ENCODE measurements at places on chromosomes 16 and 17.

DNA sequence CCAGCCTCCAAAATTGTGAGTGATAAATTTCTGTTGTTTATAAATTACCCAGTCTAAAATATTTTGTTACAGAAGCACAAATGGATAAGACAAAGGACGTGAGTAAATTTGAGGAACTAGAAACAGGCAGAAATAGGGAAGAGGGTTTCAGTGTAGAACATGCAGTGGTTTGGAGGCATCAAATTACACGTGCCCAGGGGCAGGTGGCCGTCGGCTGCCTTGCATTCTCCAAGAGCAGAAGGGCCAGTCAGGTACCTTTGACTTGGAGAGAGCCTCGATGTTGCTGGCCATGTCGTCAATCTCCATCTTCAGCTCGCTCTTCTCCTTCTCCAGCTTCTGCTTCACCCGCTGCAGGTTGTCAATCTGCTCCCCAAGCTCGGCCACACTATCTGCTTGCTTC, 54.3 kb downstream of the MYH13 start:
- no peak for DNase-seq

- no peak for DNase-seq
Measured at GRCh38 chr17:75019710-75020109, 7.2 kb downstream of the MRPL58 start.

DNA sequence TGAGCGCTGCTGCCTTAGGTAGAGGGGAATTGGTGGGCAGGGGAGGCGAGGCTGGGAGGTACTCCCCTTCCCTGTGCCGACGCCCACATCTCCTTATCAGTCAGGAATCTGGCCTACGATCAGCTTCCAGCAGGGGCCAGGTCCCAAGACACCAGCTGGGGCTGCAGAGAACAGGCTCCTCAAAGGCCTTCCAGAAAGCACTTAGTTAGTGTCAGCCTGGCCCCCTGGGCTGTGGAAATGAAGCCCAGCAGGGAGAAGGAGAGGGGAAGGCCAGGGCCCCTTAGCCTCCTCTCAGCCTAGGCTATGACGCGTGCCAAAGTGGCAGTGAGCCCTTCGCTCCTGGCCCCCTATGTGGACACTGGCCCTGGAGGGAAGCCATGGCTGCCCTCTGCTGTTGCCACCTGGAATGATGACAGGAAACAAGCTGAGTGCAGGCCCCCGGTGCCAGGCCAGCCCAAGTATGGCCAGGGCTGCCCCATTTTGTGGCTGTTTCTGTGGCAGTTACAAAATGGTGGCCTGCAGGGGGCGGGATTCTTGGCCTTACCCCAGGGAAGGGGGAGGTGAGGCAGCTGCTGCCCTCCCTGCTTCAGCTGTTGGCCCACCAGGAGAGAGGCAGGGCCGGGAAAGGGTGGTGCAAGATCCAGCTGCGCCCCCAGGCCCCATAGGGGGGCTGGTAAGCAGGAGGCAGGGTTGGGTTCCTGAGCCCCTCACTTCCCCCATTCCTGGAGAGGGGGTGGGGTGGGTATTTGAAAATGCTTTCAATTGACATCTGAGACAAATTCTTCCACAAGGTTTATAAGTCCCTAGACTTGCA, 11.3 kb downstream of the TBX4 start:
- no peak for DNase-seq

- no peak for DNase-seq
Measured at GRCh38 chr16:17939723-17940122, 396.8 kb downstream of the NPIPA8 start.

DNA sequence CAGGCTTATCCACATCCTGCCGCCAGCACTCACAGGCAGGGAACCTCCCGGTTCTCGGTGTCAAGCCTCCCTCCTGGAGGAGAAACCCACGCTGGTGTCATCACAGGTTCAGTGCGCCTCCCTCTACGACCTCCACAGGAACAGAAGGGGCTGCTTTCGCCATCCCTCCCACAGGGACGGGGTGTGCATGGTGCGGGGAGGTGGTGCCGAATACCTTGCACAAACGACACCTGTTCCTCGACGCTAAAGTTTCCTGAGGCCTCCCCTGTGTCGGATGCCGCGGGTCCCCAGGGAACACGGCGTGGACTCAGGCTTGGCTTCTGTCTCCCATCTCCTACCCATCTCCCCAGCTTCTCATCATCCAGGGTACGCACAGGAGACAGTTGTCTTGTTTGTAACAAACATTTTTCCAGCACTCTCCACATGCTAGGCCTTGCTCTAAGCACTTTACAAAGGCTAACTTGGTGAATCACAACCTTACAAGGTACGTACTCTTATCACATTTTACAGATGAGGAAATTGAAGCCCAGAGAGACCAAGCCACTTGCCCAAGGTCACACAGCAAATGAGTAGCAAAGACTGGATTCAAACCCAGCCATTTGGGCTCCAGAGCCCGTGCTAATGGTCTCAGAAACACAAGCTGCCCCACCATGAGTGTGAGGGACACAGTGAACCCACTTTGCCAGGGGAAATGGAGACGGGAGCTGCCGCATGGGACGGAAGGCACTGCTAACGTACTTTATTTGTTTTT, 271.6 kb downstream of the C16orf95 start:
- no peak for DNase-seq

GRCh38 chr17:70644096-70644495, 474.8 kb downstream of the KCNJ2 start:
- DNase-seq, result no peak

DNA sequence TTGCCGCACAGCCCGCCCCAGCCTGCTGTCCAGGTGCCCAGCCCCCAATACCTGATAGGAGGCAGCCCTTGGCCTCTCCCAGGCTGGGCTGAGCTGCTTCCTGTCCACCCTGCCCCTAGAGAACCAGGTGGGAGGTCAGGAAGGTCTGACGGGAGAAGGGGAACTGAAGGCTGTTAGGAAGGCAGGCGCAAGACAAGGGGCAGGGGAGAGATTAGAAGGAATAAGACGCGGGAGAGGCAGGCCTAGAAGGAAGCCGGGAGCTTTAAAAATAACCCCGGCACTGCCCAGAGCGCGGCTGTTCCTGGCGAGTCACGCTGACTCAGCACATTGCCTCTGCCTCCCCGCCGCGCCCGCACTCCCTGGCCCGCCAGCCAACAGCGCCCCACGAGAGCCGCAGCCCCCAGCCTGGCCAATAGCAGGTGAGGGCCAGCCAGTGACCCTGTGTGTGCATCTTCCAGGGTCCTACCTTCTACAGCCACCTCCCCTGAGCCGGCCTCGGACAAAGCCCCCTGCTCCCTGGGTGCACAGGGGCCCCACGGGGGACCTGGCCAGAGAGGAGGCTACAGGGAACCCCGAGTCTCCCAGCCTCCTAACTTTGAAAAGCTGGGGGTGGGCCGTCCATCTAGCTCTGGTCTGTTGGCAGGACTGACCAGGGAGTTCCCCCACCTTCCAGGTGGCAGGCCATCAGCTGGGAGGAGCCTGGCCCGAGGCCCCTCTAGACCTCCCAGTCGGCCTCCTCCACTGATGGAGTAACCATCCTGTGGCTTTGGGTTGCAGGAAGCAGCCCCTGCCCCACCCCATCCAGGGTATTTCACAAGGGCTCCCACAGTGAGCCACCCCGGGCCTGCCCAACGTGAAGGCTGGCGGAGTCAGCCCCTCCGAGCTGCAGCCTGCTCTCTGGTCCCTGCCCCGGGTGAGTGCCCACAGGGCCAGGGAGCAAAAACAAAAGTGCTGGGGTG, 4.0 kb downstream of the MAFG start:
- DNase-seq, result no peak

DNA sequence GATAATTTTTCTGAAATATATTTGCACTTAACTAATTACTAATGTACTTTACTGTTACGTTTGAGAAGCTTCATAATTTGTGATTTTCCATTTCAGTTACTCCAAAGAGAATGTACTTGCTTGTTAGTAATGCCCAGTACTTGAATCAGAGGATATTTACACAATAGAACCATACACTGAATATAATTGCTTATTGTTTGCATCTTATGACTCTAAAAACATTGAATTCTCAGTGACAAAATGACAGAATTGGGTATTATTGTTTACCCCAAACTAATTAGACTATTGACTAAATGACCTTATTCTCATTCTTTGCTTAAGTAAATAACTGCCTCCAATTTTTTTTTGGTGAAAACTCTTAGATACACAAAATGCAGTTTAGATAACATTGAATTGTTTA, 8.9 kb downstream of the CCP110 start:
- DNase-seq, result no peak

DNA sequence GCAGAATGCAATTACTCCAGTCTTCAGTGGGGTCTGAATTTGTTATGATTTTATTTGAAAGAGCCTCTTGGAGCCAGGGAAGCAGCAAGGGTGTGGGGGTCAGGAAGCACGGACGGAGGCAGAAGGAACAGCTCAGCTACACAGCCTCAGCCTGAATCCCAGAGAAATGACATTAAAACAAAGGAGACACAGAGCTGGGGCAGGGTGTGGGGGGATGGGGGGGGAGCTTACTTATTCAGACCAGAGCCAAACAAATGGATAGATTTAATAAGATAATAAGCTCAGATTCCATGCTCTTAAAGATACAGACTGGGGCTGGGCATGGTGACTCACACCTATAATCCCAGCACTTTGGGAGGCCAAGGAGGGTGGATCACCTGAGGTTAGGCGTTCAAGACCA, 195.3 kb downstream of the ZNF423 start:
- no peak for DNase-seq

GRCh38 chr17:32929588-32929987, 1.6 kb downstream of the TMEM98 start:
- DNase-seq, result no peak

DNA sequence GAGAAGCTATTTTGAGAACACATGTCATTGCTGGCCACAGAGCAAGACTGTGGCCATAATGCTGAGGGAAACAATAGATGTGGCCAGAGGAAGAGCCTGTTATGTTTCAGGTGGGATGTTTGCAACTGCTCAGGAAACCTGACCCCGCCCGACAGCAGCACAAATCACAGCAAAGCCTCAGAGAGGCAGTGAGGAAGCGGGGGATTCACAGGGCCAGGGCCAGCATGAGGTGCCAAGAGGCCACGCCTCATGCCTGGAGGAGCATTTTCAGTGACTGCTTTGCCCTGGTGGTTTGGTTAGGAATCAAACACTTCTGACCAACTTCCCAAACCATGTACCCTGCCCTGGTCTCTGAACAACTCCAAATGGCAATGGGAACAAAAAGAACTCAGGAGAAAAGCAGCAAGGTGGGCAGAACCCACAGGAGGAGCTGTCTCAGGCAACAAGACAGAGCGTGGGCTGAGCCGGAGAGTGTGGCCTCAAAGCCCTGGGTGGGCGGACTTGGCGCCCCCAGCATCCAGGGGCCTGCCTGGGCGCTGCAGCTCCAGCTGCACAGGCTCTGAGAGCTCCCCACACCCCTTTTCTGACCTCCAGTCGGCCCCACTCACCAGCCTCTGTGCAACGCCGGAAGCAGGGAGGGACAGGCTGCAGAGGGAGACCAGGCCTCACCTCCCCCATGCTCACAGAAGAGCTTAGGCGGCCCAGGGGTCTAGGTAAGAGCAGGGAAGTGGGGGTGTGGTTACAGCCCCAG, 20.6 kb downstream of the HIC1 start:
- no peak for DNase-seq

GRCh38 chr17:2347805-2348685, 10.7 kb downstream of the SGSM2 start:
- DNase-seq, result no peak

- no peak for DNase-seq
Measured at GRCh38 chr17:46868689-46869187, 17.4 kb downstream of the WNT9B start.

DNA sequence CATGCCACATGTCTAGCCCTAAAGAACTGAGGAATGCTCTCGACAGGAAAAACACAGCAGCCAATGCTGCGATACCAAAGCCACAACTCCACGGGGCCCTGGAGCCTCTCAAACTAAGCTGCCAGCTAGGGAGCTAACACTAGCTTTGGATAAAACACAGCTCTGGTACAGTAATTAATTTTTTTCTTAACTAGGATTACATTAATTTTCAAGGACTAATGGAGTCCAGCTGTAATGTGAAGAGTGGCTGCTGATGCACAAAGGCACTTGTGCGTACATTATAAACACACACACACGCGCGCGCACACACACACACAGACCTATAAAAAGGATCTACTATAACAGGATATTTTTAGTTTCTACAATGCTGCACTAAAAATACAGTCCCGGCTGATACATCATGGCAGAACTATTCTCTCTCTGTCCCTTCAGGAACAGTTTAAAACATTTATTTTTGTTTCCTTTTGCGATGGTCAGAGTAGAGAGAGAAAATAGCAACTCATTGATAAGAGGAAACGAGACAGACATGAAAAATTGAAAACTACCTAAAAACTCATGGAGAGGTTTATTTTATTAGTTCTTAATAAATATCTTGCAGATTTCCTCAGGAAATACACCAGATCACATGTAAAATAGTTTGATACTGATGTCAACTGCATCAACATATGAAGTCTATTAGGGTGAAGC, 88.5 kb downstream of the SMG6 start:
- DNase-seq, result no peak

GRCh38 chr17:75486151-75486550, 29.2 kb downstream of the CASKIN2 start:
- no peak for DNase-seq

DNA sequence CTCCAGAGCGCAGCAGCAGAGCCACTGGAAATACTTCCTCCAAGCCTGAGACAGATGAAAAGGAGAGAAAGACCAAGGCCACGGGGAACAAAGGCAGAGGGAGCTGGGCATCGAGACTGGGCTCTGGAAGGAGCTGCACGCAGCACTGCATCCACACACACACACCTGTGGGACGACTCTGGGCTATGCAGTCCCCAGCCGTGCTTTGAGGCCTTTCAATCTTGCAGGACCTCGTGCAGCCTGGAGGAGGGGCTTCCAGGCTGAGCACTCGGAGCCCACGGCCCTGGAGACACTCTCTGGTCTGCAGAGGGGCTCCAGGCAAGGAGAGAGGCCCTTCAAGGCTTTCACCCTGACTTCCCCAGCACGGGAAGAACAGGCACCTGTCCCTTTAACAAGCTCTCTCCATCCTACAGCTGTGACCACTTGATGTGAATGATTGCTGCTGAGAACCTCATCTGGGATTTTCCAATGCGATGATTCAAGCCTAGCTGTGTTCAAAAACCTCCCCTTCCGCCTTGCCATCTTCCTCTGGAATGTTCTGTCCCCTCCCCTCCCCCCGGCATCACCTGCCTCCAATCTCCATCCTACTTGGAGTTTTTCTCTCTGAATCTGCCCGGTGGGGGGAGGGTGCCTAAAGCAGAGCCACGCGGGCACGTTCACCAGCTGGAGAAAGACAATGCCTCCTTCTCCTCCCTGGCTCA, 37.5 kb downstream of the RBFOX3 start:
- no peak for DNase-seq

GRCh38 chr17:39617446-39618245, 9.1 kb upstream of the PPP1R1B start:
- no peak for DNase-seq

- no peak for DNase-seq
Measured at GRCh38 chr16:59899940-59900339, 1165.8 kb upstream of the GOT2 start.

Measured in activated gamma-delta T cell treated with anti-CD3 and anti-CD28 coated beads, Interleukin-2, amount 50 U/mL, for 16 hours (primary cell).